ENCODE measurements at places on chromosomes 5 and 9.

- DNase-seq, result no peak
Observed at GRCh38 chr5:154320224-154321089, 125.3 kb upstream of the SAP30L start.

DNA sequence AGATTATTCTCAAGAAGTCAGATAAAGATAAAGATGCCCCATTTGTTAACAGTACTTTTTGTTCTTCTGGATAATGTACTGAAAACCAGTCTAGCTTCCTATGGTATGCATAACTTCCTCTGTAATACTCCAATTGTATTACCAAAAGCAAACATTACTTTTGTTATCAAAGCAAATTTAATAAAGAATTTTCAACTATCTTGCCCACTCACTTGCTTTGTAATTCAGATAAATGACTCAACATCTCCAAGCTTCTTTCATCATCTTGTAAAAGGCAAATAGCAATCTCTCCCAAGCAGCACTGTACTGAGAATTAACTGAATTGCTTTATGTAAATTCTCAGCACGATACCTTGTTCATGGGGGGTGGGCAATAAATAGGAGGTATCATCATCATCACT lies 98.3 kb downstream of the NFIB start:
- peak; percentile 53 for DNase-seq

DNA sequence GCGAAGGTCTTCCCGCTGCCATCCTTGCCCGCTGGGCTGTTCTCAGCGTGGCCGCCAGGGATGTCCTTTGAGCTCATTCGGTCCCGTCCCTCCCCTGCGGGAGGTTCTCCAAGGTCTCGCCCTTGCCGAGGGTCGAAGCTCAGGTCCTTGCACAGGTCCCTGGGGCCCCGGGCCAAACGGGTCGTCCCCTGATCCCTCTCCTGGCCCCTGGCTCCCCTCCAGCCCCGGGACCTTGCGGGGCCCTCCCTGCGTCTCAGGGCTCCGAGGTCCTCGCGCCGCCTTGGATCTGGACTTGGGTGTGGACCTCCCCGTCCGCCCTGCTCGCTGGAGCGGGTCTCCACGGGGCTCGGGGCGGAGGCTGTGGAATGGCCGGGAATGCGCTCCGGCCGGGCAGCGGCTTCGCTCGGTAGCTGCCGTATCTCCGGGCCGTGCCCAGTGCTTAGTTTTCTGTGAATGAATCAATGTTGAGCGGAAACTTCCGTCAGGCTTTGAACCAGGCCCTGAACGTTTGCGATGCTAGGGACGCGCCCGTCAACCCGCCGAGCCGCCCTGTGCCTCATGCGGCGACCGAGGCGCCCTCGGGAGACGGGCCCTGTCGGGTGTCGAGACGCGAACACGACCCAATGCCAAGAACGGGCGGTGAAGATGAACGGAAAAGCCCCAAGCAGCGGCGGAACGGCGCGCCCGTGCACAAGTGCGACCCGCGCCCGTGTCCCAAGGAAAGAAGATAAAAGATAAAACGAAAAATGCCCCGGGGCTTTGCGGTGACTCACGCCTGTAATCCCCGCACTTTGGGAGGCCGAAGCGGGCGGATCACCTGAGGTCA lies 780 bp downstream of the RNU6ATAC start:
- DNase-seq, result peak; percentile 57

GRCh38 chr5:154472871-154473580 lies 5.0 kb downstream of the HAND1 start:
- peak; percentile 22 for DNase-seq

DNA sequence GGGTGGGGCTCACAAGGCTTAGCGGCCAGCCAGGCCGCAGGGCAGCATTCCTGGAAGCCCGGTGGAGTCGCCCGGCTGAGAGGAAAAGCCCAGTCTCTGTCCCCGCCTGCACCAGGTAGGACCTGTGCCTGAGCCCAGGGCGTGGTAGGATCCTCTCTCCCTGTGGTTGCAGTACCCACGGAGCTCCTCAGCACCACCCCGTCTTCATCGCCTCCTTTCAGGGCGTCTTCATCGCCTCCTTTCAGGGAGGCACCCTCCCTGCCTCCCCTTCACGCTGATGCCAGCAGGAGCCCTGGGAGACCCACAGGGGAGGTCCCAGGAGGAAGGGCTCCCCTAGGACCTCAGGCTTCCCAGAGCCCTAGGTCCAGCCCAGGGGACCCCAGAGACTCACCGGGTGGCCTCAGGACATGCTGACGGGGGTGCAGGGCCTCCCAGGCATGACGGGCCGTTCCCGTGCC lies 53.3 kb upstream of the NOTCH1 start:
- DNase-seq, result no peak

DNA sequence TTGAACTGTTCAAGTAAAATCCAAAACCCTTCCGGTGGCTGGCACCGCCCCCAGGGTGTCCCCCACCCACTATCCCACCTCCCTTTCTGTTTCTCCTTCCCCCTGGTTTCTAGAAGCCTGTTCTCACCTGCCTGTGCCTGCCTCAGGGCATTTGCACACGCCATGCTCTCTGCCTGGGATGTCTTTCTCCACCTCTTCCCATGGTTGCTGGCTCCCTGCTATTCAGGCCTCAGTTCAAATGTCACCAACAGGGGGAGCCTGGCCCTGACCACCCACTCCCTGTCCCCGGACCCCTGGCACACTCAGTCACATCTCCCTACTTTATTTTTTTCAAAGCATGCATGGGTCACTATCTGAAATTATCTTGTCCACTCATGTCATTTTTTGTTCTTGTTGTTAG lies 39.9 kb upstream of the EEIG1 start:
- no peak for DNase-seq

DNA sequence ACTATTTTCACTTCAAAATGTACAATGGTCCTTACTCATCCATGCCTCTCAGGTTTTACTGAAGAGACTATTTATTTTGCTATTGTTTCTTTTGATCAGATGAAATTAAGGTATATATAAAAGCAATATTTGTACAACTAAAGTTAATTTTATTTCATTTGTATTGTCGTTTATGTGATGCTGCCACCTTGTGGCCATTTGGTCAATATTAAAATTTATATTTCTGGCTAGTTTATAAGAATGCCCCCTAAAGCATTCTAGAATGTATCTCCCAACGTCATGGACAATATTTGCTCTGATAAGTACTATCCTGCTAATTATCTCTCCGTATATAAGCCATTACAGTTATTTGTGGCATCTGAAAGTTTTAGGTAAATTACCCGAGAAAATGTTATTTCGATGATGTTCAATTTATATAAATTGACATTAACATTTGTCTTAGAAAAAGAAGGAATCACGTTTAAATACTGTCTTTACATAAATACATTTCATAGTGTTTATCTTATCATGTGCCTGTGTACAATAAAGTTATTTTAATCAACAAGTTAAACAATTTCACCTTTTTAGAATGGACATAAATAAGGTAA lies 680.0 kb downstream of the TAF11L14 start:
- peak; percentile 14 for DNase-seq

GRCh38 chr5:122149321-122150090 lies 20.2 kb downstream of the ZNF474 start:
- no peak for DNase-seq

DNA sequence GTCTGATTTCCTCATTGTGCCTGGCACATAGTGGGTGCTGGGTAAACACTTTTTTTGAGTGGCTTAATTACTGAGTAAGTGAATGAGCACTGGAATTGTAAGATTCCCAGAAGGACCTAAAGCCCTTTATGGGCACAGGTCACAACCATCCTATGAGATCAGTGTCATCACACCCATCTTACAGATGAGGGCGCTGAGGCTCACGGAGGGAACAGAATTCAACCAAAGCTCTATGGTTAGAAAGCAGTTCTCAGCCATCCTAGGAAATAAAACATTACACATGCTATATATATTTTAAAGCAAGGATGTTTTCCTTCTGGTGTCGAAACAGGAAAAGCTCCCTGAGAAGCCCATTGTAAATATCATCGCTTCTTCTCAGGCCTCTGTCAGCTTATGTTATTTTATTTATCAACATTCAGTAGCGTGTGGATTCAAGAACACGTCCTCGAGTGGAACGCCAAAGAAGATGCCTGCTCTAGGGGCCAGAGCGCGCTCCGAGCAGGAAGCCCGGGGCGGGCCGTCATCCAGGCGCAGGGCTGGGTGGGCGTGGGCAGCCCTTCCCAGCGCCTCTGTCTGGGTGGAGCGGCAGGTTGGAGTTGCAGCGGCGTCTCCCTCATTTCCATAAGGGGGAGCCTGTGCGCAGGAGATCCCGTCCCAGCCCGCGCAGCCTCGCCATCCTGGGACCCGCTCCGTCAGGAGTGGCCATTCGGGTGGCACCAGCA lies 155.8 kb upstream of the SMIM23 start:
- peak; percentile 62 for DNase-seq

DNA sequence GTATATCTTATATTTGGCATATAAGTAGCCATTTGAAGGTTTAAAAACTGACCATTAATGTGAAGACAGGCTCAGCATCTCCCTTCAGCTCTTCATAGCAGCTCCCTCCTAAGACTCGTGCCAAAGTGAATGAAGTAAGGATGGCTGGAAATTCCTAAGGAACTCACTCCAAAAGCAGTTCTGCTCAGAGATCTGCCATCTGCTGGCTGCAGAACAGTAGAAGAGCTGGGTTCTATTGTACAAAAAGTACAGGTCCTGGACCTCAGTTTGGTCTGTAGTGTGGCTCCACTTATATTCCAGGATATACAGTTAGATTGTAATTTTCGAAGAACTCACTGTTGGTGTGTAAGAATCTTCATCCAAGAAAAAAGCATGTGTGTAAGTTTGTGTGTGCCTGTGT lies 104.9 kb upstream of the RUSC2 start:
- DNase-seq, result peak; percentile 56

DNA sequence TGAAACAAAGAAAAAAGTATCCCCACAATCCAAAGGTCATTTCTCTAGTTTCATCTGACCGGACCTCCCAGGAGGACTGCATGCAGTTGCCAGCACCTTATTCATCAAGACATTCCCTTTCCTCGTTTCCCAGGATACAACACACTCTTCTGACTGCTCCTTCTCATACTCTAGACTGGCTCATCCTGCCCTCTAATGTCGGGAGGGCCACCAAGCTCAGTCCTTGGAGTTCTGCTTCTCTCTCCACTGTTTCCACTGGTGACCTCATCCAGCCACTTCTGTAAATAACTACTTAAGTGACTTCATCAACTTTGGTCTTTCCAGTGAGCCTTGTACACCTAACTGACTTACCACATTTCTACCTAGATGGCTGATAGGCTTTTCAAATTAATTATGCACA lies 179.1 kb downstream of the EPB41L4A start:
- peak; percentile 7 for DNase-seq

GRCh38 chr5:126402621-126403555 lies 20.3 kb upstream of the GRAMD2B start:
- DNase-seq, result no peak

- no peak for DNase-seq
Observed at GRCh38 chr9:118836891-118837290, 532.3 kb downstream of the BRINP1 start.

DNA sequence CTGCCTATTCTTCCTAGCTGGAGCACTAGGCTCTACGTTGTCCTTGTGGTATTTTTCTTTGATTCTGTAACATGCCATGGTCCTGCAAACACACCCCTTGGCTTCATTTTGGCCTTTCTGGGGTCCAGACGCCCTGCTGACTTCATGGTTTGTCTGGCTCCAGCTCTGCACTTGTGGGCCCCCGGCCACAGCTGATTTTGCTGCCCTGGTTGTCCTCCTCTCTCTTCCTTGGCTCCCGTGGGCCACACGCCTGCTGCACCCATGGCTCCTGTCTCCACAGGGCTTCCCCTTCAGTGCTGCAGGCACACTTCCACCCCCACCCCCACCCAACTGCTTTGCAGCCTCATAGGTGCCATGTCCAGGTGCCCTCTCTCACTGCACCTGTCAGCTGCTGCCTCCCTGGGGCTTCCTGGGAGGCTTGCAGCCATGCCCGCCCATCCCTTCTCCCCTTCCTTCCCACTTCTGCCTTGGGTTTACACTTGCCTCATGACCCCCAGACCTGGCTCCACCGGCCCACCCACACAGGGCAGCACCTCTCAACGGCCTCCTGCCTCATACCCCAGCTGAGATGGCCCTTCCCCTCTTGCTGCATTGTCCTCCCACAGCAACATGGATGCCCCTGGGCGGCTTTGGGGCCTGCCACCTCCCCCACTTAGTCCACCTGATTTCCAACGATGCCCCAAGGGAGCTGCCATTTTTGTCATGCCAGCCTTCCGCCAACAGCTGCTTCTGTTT lies 25.6 kb downstream of the SLC6A3 start:
- DNase-seq, result no peak

GRCh38 chr5:126988021-126988569 lies 42.3 kb downstream of the MARCHF3 start:
- no peak for DNase-seq

DNA sequence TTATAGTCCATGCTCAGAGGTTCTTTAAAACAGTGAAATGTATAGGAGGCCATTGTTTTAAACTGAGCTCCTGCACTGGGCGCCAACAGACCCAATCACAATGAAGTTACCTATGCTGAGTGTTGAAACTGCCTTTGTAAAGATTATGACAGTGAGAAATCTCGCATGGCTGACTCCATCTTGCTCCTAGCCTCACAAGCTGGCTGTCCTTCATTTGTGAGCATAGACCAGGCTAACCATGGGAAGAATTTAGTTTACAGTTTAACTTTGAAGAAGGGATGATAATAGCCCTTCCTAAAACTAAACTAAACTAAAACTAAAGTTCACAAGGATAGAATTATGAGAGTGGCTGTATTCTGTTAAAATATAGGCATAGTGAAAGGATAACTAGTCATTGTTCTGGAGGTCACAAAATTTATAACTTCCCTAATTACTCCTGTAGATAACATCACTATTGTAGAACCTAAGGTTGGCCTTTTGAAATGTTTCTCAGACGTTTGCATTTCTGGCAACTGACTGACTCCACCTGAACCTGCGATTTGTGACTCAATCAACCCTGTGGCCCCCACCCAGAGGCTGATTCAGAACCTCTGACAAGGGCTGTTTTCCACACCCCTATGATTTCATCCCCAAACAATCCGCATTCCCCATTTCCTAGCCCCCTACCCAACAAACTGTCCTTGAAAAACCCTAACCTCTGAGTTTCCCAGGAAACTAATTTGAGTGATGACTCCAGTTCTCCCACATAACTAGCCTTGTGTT lies 59.1 kb downstream of the HMHB1 start:
- DNase-seq, result no peak

DNA sequence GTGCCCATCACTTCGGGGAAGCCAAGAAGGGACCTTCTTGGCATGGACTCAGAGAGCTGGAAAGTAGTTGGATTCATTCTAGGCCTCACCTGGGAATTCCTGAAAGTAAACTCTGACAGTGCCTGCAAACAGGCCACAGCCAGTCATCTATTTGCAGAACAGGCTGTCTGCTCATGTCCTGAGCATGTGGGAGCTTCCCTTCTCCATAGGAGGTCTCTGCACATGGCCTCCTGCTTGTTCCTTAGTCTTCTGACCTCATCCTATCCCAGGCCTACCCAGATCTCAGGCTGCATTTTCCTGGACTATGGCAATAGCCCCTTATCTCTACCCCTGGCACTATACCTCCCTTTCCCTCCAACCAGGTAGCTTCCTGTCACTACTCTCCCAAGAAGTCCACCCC lies 67.2 kb upstream of the FSTL4 start:
- DNase-seq, result no peak

- DNase-seq, result no peak
Observed at GRCh38 chr5:10910261-10910660, 149.2 kb upstream of the DAP start.

Data from fibroblast of skin of scalp (primary cell).